ENCODE measurements at places on chromosomes 16 and 17. TPM values are rescaled to one million over a fixed set of nuclear protein-coding genes. Genes with fewer than 3 reads are reported as not detected.

DNA sequence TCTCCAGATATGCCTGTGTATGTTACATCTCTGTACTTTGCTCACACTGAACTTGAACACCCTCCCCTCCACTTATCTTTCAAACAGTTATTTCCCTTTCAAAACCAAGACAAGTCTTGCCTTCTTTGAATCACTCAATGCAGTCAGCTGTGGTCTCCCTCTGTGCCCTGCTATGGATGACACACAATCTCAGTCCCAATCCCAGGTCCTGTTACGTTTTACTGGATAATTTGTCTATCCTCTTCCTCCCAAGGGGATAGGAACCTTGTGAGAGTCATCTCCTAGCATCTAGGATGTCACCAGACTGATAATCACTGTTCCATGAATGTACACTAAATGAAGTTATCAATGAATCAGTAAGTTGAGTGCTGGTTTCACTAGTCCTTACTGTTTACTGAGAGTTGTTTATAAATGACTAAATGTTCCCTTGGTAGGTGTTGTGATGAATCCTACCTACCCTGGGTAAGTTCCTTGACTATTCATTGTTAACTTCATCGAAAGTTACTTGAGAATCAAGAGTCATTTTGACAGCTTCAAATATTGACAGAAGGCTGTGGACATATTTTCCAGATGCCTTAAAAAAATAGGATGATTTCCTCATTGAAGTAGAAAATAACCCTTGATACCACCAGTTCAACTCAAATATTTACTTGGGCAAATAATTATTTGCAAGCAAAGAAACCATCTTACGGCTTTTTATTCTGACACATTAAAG is 244.9 kb downstream of the PRKCA start:
- H3K4me3 ChIP-seq: no peak overlapping the region
- H3K27me3 ChIP-seq: no peaks in the 10 kb centered on the region
- DNase-seq: no peak
- H3K36me3 ChIP-seq: no peaks in the 10 kb centered on the region
- peak overlapping the region; percentile 56 for H3K27ac ChIP-seq
- H3K4me1 ChIP-seq: peaks cover 67% of the 10 kb centered on the region

DNA sequence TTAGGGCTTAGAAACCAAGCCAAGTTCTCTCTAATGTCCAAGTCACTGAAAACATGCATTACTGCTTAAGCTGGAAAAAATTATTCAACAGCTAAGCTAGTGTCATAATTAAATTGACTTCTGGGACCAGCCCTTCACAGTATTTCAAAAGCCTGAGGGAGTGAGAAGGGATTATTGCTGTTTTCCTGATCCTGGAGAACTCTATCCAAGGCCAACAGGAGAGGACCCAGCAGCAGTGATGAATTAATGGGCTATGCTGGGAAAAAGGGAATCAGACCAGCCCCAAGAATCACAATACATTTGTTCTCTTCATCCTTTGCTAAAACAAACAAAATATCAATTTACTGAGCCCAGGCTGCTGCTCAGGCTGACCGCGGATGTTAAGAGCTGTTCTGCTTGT is 34.5 kb upstream of the CLEC3A start:
- no peaks in the 10 kb centered on the region for H3K27me3 ChIP-seq
- H3K36me3 ChIP-seq: no peaks in the 10 kb centered on the region
- no peaks in the 10 kb centered on the region for H3K4me1 ChIP-seq
- no peak overlapping the region for H3K4me3 ChIP-seq
- H3K27ac ChIP-seq: no peak overlapping the region

NECAB2 gene
- 0.29 TPM for total RNA-seq

- H3K4me1 ChIP-seq: peaks cover 10% of the 10 kb centered on the region
- H3K27ac ChIP-seq: no peak overlapping the region
- H3K36me3 ChIP-seq: no peaks in the 10 kb centered on the region
- no peak overlapping the region for H3K4me3 ChIP-seq
Observed at GRCh38 chr16:10339777-10340732, 45.8 kb upstream of the ATF7IP2 start.

ABCA5 gene
- total RNA-seq: 15.9 TPM

FBXO47 gene
- not detected for total RNA-seq

DNA sequence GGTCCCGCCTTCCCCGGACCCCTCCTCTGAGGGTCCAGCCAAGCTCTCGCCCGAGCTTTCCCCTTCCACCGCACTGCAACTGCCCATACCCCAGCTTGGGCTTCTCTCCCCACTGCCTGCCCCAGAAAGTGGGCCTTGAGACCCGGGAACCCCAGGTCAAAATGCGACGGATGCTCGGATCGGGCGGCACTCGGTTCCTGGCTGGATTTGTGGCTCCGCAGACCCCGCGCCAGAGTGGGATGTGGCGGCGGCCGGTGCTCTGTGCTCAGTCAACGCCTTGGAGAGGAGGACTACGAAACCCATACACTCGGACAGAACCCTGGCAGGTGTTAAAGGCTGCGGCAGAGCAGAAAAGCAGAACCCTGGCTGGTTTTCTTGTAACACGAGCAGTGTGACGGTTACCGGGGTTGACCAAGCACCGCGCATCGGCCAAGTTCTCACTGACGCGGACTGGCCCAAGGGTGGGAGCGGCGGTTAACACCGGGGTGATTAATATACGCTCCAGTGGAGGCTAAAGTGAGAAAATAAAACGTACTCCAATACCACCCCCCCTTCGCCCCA is 885 bp upstream of the SLFN13 start:
- no peak overlapping the region for H3K27ac ChIP-seq
- no peak for DNase-seq
- peak overlapping the region; percentile 42 for H3K4me3 ChIP-seq
- no peaks in the 10 kb centered on the region for H3K36me3 ChIP-seq
- H3K4me1 ChIP-seq: peaks cover 5% of the 10 kb centered on the region
- peaks cover 41% of the 10 kb centered on the region for H3K27me3 ChIP-seq

- H3K27ac ChIP-seq: no peak overlapping the region
- no peak for DNase-seq
- H3K4me3 ChIP-seq: no peak overlapping the region
- peaks cover 8% of the 10 kb centered on the region for H3K27me3 ChIP-seq
- H3K36me3 ChIP-seq: no peaks in the 10 kb centered on the region
Observed at GRCh38 chr17:73953206-73954033, 250.1 kb upstream of the RPL38 start.

SUPT6H gene
- total RNA-seq: 54.2 TPM

HOXB3 gene
- total RNA-seq: 1.5 TPM

DNA sequence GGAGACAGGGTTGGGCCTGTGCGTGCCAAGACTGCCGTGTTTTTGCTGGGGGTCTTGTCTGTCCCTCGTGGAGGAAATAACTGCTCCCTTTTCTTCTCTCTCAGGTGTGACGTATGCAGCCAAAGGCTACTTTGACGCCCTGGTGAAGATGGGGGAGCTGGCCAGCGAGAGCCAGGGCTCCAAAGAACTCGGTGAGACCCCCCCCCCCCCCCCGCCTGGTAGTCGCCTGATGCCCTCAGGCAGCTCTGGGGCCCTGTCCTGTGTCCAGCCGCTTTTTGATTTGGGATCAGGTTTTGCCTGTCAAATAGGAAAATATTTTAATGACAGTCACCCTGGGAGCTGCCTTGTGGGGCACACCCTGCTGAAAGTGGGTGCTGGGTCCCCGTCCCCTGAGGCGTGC is 22.8 kb downstream of the BAIAP2 start:
- no peaks in the 10 kb centered on the region for H3K27me3 ChIP-seq
- no peak for DNase-seq
- H3K4me3 ChIP-seq: no peak overlapping the region
- no peaks in the 10 kb centered on the region for H3K4me1 ChIP-seq
- no peak overlapping the region for H3K27ac ChIP-seq

DNA sequence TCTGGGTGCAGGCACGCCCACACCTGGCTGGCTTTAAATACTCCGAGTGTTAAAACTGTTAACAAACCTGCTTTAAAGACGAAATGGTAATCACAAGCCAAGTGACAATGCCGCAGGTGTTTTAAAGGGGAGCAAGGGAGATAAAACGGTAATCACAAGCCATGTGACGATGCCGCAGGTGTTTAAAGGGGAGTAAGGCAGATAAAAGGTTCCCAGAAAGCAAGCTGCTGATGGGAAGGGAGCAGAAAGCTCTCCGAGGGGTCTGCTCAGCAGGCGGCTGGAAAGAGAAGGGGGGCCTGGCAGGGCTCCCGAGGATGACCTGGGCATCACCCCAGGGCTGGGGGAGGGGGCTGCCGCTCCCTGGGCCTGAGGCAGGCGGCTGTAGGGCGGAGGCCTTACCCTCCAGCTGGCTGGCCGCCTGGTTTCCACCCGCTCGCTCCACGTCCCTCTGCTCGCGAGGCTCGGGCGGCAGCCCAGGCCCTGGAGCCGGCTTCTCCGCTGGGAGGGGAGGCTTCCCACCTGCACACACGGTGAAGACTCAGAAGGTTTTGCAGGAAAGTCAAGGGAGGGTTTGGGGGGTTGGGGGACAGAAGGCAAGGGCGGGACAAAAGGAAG is 12.1 kb downstream of the NDUFAF8 start:
- peaks cover 22% of the 10 kb centered on the region for H3K36me3 ChIP-seq
- no peaks in the 10 kb centered on the region for H3K27me3 ChIP-seq
- H3K27ac ChIP-seq: no peak overlapping the region
- no peaks in the 10 kb centered on the region for H3K4me1 ChIP-seq
- no peak overlapping the region for H3K4me3 ChIP-seq

KRT25 gene
- total RNA-seq: not detected

All from osteoblast (primary cell).